ENCODE measurements at places on chromosomes 7 and 10.

DNA sequence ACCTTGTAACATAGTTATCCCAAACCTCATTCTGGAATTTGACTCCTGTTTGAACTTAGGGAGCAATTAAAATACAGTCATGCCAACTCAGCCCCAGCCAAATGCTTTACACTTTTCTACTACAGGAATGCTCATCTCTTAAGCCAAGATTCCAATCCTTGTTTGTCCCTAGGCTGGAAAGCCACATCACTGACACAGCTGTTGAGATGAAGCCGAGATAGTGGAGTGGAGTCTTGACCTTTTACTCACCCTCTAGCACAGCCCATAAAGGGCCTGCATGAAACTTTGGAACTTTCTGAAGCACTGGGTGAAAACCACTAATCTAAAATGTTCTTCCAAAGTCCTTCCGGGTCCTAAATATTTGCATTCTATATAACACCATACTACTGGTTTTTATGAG lies 247.3 kb downstream of the ETV1 start:
- no peak for DNase-seq

GRCh38 chr7:95931460-95932232 lies 159.3 kb downstream of the DYNC1I1 start:
- DNase-seq: no peak

- no peak for DNase-seq
Measured at GRCh38 chr10:2791774-2792443, 275.4 kb upstream of the PFKP start.

DNA sequence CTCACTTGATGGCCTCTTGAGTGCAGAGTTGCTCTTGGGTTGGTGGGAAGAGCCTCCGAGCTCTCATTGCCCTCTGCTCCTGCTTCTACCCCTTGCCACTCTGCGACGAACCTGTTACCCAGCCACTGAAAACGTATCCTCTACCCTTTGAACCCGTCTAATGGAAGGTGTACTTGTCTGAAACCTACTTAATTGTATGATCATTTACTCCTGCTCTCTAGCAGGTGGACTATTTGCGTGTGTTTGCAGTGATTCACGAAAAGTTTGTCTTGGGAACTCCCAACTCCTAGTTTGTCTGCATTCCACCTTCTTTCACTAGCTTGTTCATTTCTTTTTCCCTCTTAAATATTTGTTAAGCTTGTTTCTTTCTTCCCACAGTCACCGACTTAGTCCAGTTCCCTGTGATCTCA lies 503 bp downstream of the CROT start:
- no peak for DNase-seq

DNA sequence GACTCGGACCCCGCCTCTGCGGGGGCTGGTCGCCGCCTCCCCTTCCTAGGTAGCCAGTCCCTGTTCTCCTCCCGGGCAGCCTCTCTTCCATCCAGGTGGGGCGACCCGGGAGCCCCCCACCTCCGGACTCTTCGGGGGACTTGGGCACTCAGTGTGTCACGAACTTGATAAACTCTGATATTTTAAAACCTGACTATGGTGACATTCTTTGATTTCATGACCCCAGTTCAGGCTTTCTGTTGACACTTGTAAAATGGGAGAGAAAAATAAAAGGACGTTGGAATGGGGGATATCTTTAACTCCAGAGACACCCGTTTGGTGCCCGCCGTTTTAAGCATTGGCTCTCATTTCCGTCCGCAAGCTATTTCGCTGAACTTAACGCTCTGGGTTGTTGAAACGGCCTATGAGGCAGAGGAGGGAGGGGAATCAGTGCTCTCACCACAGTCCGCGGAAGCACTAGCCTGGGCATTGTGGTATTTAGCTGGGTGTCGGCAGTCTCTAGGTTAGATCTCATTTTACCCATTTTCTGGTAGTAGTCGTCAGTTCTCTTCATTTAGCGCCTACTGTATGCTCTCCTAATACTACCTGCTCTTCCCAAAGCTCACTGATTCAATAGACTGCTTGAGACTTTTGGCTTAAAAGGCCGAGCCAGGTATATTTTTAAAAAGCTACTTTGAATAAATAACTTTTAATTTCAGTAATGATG lies 738 bp downstream of the VPS26A start:
- peak; percentile 21 for DNase-seq

- no peak for DNase-seq
Measured at GRCh38 chr10:7389346-7389745, 21.5 kb downstream of the SFMBT2 start.

GRCh38 chr10:36183056-36183455 lies 541.0 kb upstream of the FZD8 start:
- no peak for DNase-seq

DNA sequence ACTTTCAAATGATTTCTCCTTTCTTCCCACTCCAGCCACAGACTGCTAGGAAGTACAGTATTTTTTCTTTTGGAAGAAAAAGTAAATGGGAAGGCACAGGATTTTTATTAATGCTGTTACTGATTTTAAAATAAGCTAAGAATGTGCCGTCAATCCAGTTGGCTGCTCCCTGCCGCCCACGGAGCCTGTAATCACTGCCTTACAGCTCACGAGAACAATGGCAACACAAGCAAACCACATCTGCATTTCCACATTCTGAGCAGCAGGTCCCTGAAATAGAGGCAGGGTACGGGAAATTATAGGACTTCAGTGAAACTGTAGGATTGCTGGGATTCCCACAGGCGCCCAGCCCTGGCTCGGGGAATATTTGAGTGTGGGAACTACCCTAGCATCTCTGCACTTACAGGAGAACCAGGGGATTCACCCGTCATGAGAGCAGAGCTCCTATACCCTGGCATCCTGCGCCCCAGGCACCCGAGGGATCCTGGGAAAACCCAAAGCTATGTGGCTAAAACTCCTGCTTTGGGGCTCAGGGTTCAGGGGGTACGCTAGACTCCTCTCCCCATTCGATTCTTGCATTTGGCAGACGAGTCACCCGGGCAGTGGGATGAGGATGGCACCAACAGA lies 72.9 kb upstream of the TNS3 start:
- DNase-seq: no peak

- no peak for DNase-seq
Measured at GRCh38 chr7:97090761-97091353, 26.6 kb upstream of the SDHAF3 start.

DNA sequence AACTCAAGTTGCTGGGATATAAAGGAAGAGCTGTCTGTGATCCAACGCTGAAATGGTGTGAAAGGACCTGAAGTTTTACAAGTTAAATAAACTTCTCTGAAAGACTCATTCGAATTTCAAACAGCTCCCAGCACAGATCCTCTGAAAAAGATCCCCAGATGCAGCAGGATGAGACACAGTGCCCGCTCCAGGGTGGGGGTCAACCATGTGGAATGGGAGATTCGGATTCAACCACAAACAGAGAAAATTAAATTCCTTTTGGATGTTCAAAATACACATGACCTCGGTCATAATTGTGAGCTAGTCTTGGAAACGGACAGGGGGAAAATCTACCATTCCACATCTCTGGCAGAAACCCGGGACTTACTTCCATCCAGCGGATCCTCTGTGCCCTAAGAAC lies 119.6 kb downstream of the PRKAG2 start:
- no peak for DNase-seq

DNA sequence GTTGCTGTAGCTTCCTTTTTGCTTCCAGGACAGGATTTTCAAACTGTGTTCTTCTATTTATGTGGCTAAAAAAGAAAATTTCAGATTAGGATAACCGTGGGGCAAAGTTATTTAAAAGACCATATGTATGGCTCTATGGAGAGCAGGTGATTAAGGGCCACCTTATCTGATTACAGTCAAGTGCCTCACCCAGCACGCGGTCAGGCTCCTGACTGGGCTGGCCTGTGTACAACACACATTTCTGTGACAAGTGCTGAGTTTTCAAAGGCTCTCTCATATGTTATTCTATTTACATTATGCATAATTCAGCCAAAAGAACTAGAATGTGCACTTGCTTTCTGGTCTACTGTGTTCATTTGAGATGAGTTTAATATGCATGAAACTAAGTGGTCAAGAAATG lies 547.4 kb downstream of the PHTF2 start:
- no peak for DNase-seq
